ENCODE measurements at places on chromosomes 4 and X.

- ATAC-seq: no peak
Measured at GRCh38 chr4:181161669-181162068, 1081.5 kb upstream of the TENM3 start.

DNA sequence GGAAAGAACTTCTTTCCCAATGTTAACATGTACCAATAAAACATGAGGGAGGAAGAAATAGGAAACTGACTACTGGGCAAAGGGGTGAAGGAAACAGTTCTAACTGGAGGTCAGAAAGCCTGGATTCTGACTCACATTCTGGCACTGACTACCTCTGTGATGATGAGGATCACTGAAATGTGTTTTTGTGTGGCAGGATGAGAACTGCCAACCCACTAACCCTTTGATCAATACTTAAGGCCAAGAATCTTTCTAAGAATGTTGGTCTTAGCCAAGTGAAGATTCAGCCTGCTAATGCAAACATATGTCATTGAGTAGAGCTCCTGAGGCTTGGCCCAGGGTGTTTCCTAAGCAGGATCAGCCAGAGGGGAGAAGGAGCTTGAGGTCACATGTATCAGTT is 4.6 kb downstream of the ALAS2 start:
- no peak for ATAC-seq

DNA sequence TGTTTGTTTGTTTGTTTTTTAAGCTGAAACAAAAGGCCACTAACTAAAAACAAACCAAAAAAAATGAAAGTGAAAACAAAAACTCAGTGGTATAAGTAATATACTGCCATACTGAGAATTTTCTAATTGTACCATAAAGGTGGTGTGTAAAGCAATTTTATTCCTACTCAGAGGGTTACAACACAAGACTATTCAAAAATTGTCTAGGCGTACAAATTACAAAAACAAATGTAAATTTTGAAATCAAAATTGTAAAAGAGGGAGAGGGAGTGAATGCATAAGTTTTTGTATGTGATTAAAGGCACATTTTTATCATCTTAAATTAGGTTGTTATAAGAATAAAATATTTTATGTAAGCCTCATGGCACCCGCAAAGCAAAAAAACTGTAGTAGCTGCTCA is 232.6 kb downstream of the STK32B start:
- ATAC-seq: no peak

DNA sequence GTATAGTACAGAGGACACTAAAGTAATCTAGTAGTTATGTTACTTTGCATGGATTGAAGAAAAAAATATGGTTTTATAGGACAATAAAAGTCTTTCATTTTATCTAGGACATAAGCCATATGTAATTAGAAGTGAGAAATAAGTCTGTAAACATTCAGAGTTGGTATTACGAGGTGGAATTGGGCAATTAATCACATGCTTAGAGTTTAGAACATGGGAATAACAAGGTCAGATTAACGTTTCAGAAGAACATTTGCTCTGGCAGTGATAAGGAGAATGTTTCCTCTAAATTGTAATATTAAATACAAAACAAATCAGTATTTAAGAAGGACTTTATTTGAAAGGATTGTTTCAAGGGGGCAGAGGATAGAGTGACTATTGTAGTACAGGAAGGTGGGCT is 15.6 kb upstream of the SULT1E1 start:
- ATAC-seq: no peak

GRCh38 chr4:2286904-2287593 is 25.1 kb upstream of the MXD4 start:
- no peak for ATAC-seq

DNA sequence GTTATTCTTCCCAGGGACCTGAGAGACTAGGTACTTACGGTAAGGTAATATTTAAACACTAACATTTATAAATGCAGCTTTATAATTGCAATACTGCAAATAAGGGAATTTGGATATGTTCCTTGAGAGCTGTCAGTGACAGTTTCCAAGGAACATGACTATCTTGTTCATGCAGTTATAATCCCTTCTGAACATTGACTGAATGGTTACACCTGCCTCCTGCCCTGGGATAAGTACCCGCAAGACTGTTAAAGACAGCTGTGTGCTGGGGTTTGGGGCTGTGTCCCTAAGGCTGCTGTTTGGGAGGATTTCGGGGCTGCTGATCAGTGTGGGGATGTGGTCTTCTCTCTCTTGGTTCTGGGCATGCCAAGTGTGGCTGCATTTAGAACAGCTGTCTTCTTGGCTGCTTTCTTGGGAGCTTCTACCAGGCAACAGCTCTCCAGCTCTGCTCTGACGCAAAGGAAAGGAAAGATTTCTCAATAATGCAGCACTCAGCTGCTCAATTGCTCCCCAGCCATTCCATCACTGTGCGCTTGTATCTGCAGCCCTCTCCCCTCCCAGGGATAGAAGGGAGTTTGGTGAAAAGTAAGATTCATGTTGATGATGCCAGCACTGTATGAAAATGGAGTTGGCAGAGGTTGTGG is 298.8 kb upstream of the TAPT1 start:
- no peak for ATAC-seq

GRCh38 chrX:129565046-129565650 is 25.1 kb downstream of the OCRL start:
- no peak for ATAC-seq

- ATAC-seq: no peak
Measured at GRCh38 chrX:68114573-68115129, 318.6 kb downstream of the OPHN1 start.

- ATAC-seq: no peak
Measured at GRCh38 chr4:2350982-2351381, 67.5 kb downstream of the ZFYVE28 start.

- ATAC-seq: no peak
Measured at GRCh38 chr4:7648544-7649395, 214.0 kb upstream of the PSAPL1 start.

DNA sequence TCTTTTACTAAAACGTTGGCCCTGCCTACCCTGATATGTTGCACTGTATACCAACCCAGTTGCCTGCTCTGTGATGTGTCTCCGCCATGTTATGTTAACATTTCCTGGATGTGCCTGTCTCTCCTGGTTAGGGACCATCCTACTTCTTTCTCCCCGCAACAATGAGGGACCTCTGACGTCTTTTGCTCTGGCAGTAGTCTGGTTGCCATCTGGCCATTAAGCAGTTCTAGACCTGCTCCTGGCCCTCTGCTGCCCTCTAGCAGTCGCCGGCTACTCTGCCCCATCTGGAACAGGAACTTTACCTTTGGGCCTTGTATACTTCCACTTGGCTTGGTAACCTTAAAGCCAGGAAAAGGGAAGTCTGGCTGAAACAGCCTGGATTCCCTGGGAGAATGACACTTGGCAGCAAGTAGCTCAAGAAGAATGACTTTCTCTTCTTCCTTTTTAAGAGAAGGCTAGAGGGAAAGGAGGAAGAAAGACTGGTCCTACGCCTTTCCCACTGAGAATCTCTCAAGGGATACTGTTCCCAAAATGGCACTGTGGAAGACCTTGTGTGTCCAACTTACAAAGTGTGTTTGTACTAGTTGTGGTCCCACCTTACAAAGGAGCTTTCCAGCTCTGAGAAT is 63.5 kb downstream of the GPC3 start:
- no peak for ATAC-seq

- ATAC-seq: no peak
Measured at GRCh38 chrX:39950018-39950688, 147.6 kb downstream of the BCOR start.

DNA sequence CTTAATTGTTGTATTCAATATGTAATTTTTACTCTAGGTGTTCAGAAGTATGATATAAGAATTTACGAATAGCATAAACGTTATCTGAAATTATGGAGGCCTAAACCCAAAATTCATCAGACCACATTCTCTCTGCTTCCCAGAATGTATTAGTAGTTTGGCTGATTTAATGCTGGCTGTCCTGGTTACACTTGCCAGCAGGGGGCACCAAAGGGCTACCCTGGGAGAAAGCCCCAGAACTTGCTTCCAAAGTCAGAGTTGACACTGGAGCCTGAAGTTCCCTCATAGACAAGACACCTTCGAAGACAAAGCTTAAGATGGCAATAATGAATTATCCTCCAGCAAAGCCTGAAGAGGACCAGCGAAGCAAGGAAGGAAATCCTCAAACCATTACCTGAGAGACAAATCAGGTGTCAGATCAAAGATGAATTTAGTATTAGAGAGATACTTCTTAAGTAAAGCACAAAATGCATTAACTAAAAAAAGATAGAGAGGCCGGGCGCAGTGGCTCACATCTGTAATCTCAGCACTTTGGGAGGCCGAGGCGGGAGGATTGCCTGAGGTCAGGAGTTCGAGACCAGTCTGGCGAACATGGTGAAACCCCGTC is 11.3 kb upstream of the ANOS1 start:
- no peak for ATAC-seq

DNA sequence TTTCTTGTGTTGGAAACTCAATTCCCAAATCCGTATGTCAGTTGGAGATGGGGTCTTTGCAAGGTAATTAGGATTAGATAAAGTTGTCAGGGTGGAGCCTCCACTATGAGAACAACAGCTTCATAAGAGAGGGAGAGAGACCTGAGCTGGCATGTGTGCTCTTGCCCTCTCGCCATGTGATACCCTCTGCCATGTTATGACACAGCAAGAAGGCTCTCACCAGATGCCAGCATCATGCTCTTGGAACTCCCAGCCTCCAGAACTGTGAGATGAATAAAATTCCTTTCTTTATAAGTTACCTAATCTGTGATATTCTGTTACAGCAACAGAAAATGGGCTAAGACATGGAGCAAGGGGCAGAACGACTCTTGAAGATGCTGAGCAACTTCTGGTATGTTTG is 201.9 kb upstream of the BOD1L1 start:
- ATAC-seq: no peak

GRCh38 chr4:182745237-182745636 is 171.9 kb downstream of the DCTD start:
- no peak for ATAC-seq

DNA sequence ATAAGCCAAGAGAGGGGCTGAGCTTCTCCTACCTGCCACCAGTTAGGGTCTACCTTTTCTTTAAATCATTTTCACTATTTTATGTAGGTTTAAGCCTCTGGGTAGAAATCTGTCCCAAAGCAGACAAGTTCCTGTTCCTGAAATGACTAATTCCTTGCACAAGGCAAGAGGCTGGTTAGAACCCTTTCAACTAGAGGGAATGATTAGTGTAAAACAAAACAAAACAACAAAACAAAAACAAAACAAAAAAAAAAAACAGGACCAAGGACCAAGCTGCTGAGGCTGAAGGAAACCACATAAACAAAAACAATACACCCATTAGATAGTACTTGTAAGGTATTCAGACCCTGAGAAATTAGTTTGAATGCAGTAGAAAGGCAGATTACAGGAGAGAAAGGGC is 62.7 kb downstream of the MAML3 start:
- no peak for ATAC-seq

DNA sequence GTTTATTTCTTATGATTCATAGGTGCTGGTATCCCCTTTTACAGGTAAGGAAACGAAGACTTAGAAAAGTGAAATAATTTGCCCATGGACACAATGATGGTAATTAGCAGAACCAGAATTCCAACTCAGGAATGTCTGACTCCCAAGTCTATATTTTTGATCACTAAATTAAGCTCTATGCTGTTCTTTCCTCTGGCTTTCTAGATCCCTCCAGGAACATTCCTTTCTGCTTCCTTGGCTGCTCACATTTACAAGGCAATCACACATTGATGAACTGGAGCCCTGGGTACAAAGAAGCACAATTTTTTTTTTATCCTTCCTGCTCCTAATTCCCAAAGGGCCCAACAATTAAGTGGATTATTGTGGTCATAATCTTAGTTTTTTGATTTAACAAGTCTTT is 7.0 kb upstream of the CDKN2AIP start:
- no peak for ATAC-seq

- ATAC-seq: no peak
Measured at GRCh38 chr4:182367153-182367552, 124.0 kb downstream of the TENM3 start.

GRCh38 chr4:150673793-150674192 is 91.8 kb downstream of the MAB21L2 start:
- no peak for ATAC-seq

- ATAC-seq: peak; percentile 11
Measured at GRCh38 chr4:159267869-159268285, 165.0 kb downstream of the RAPGEF2 start.

DNA sequence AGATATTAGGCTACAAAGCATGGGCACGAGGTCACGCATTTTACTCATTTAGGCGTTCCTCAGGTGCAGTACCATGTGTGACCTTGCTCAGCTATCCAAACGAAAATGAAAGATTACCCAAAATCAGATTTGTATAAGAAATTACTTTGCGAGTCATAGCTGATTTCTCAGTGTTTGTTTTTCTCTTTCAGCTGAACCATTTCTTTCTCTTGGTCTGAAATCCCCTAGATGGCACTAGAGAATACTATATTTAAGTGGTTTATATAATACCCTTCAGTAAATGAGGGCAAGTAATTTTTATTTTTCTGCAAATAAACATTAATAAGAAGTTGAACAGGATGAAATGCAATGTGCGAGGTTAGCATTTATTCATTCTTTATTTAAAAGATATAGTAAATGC is 496.6 kb downstream of the STIM2 start:
- ATAC-seq: no peak

DNA sequence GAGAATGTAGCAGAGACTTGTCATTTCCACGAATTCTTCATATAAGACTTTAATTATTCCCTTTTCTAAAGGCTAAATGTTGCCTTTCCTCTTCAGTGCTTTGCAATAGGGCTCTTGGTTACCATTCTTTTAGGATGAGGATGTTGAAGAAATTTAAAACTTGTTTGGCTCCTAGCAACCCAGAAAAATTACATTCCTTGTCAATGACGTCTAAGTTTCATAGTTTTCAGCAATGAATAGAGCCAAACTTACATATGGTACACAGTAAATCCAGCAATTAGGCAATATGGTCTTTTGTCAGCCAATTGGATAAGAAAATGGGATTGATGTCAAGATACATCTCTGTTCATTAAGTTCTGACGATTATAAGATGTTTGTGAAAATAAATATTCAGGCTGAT is 1639.6 kb upstream of the PCDH10 start:
- no peak for ATAC-seq

DNA sequence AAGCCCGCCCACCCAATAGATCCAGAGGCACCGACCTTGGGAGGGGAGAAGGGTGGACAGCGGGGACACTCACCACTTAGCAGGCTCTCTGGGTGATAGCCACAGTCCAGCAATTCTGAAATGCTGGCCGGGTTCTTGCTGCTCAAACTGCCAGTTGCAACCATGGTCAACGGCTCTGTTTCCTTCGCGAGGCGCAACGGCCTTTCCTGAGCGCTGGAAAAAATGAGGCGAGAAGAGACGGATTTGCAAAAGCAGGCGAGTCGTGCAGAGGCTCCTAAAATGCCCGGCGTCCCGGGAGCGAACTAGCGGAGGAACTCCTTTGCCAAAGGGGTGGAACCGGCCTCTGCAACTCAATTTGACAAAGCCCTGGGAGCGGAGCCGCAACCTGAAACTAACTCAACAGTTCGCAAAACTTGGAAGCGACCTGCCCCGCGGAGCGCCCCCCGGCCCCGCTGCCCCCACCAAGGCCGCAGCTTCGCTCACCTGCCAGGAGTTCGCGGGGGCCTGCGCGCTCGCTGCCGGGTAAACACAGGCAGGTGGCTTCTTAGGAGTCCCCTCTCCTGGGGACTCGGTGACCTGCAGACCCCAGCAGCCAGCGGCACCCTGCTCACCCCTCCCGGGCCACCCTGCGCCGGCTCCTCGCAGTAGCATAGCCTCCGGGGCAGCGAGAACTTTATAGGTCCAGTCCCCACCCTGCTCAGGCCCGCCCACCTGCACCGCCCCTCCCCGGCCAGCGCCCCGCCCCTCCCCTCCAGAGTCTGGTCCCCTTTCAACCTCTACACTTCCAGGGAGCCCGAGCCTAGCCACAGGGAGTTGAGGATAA is at the start of gene DDIT4L:
Gene DDIT4L (minus strand): TSS at position 649 of the 823 bp plus-strand sequence. CDS start 485 bp downstream, at position 164.
- peak; percentile 86 for ATAC-seq

GRCh38 chr4:153467897-153468262 is 1.7 kb downstream of the TMEM131L start:
- no peak for ATAC-seq

- ATAC-seq: no peak
Measured at GRCh38 chrX:21132686-21133393, 241.4 kb upstream of the CNKSR2 start.
